NCI-H2081 treated with DMSO at 0.1 percent for 48 hours (cell line): ENCODE measurements at places on chromosomes 12 and 14.

DNA sequence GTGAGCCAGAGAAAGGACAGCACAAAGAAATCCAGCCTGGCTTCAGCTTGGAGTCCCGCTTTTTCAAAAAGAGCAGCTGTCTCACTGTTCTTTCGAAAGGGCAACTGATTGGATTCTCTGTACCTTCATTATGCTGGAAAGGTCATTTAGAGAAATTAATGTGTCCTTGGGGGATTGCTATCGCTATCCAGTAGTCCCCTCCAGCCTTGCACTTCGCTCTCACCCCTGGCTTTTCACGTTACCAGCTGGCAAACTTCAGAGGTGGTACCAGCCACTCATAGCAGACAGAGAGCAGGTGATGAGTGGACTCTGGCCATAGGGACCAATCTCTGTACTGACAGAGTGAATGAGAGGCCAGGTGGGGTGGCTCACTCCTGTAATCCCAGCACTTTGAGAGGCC is 11.8 kb upstream of the NUAK1 start:
- no peak for DNase-seq

GRCh38 chr12:130878193-130879185 is 6.6 kb downstream of the RAN start:
- DNase-seq, result no peak

- DNase-seq, result no peak
Measured at GRCh38 chr12:128727461-128727860, 96.3 kb downstream of the SLC15A4 start.

GRCh38 chr14:74984236-74985027 is 18.3 kb upstream of the EIF2B2 start:
- no peak for DNase-seq

DNA sequence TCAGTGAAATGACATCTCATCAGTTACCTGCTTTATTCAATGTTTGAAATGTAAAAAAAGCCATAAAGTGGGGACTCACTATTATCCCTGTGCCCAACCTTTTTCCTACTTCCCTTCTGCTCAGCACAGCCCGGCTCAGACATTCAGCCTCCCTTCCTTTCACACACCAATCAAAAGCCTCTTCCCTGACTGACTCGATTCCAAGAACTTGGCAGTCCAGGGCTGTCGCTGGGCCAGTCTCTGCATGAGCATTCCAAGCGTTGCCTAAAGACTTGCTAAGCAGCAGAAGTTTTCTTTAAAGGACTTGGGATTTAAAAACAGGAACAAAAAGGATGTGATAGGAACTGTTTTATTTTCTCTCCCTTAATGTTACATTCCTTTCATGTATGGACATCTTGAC is 22.7 kb downstream of the ITPR2 start:
- DNase-seq, result no peak
